ENCODE measurements at places on chromosomes 3 and 15.

- no peak for DNase-seq
Measured at GRCh38 chr3:19171794-19172193, 23.5 kb downstream of the KCNH8 start.

GRCh38 chr15:34335176-34336032 is 2.2 kb downstream of the SLC12A6 start:
- no peak for DNase-seq

DNA sequence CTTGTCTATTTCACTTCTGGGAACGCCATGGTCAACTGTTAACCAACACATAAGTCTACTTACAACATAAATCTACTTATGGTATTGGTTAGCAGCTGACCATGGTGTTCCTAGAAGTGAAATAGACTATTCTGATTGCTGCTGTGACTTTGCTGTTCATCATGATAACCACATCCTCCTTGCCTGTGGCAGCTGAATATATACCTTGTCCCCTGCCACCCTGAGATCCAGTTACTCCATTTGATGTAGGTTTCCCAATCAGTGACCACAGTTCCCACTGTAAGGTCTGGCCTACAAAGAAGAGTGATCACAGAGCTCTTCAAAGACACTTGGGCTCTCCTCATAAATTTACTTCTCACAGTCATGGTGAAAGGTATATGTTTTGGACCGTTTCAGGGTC is 66.8 kb upstream of the ALDH1A3 start:
- DNase-seq = no peak

- DNase-seq = peak; percentile 67
Measured at GRCh38 chr3:123682781-123683504, 98.1 kb upstream of the HACD2 start.

DNA sequence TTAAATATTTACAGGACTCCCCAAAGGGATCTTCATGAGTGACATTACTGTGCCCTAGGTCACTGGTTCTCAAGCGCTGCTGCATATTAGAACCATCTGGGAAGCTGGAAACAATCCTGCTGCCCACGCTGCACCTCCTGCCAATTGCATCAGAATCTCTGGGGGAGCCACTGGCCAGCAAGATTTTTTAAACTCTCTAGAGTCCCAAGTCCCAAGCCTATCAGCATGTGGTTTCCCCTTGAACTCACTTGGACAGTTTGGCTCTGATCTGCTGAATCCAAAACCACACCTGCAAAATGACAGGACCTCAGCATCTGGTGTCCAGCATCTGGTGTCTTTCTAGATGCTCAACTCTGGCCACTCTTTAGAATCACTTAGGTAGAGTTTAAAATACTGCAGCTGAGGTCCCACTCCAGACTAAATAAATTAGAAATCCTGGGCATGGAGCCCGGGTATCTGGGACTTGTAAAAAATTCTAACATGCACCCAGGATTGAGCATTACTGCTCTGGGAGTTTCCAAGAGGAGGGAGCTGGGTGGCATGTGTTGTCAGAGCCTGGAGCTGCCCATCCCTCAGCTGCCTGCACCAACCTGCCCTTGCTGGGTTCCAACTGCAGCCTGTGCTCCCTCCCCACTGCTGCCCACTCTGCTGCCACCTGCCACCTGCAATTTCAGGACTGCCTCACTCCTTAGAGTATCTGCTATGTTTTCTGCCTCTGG is 311.3 kb downstream of the SLC9A9 start:
- DNase-seq = no peak

DNA sequence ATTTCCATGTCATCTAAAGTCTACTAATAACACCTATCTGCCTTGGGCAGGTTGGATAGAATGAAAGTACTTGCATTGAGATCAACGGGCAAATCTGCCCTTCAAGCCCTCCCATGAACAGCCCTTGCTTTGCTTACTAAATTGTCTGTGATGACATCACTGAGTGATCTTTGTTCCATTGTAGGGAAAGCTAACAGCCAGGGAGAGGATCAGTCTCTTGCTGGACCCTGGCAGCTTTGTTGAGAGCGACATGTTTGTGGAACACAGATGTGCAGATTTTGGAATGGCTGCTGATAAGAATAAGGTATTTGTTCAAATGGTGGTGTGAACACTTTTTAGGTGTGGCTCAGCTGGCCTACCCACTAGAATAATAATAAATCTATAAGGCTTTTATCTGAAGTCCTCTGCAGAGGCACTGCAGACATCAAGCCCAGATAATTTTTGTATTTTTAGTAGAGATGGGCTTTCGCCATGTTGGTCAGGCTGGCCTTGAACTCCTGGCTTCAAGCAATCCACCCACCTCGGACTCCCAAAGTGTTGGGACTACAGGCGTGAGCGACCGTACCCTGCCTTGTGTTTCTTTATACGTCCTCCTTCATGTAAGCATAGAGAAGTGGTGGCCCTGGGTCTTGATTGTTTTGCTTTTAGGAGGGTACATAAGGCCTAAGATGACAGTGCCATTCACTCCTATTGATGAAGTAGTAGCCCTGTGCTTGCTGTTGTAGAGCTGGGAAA is 5.7 kb downstream of the PCCB start:
- DNase-seq = no peak

GRCh38 chr15:27336676-27337075 is 365.7 kb downstream of the GABRG3 start:
- DNase-seq = no peak

DNA sequence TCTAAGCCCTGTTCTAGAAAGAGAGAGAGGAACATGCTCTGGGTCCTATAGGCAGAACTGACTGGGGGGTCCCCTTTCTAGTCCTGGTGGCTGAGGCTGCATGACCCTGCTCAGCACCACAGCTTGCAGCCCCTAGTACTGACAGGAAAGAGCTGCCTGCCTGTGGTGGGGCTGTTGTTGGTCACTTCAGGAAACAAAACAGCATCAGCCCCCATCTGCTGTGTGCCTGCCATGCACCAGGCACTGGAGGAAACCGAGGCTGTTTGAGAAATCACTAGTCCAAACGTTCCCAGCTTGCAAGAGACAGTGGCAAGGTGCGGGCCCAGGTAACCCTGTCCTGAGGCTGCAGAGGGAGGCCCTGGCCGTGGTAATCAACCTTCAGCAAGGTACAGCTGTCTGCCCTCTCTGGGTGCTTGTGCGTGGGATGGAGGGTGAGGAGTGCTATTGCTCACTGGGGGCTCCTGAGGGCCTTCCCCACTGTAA is 90.6 kb downstream of the IQSEC1 start:
- DNase-seq = no peak

DNA sequence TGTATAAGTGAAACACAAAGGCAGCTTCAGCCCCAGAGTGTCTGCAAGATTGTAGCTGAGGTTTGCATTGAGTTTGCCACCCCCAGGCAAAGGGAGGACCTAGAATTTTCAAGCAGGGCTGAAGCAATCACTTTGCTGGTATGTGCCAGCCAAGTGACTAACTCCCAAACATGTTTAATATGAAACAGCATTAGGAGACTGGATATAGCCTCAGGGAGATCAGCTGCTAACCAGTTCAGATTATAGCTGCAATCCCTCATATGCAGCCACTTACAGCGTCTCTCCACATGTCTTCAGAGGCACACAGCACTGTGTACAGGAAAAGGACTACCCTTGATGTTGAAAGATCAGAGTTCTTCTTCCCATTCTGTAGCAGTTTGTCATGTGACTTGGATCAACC is 38.4 kb upstream of the PPP2R3A start:
- no peak for DNase-seq

DNA sequence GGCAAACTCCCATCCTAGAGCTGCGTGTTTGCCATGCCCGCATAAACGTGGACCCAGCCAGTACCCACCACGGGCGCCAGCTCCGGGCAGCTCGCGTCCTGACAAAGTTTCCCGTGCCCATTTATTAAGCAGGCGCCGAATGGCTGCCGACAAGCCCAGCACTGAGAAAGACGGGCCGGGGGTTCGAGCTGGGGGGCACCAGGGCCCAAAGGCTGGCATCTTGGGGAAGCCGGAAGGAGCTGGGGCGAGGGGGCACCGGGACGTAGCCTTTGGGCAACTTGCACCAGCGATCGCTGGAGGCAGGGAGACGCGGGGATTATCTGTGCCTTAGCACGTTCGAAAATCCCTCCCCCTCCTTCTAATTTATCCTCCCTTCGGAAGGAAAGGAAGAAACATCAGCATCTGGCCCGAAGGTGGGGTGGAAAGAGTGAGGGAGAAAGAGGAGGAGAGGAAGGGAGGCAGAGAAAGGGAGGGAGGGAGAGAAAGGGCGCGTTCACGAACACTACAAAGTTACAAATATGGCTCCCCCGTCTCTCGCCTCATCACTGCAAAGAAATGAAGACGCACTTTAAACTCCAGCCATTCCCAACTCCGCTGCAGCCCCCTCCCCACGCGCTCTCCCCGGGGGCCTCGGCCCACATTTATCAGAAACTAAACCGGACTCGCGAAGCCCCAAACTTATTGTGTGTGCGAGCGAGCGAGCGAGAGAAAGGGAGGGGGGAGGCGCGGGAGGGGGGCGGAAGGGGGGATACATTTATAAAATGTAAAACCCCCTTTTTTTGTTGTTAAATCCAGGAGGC is 1.0 kb downstream of the ANP32A start:
- DNase-seq = peak; percentile 70

DNA sequence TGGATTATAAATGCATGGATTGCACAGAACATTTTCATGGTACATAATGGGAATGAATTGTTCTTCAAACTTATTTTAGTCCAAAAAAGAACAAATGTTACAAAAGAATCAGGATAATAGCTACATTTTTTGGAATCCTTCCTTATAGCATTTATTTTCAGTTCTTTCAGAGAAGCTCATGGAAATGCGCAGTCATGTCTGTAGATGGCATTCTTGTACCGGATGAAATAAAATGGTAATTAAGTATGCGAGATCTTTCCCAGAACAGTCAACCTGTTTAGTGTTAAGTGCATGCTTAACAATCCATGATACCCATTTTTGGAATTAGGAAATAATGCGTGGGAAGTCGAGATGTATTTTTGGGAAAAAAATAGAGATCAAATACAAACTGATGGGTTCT is 38.2 kb upstream of the GOLGA8B start:
- DNase-seq = no peak

DNA sequence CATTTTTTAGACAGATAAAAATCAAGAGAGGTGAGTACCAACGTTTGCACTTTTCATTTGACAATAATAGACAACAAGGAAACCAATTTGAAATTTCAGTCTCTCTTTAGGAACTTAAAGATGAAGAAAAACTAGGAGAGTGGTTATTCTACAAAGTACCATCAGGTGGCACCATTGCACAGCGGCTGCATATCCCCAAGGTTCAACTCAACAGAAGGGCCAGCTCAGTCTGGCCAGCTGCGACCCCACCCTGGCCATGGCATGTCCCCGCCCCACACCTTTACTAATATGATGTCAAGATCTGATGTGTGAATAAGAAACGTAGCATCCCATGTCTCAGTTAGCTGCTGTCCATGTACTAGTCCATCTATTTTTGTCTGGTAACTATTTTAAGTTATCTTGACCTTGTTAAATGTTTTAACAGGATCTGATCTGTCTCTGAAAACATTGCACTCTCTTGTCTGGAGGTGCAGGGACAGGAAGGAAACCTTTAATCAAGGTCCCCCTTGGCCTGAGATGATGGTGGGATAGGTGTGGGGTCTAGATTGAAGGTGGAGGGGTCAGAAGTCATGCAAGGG is 35.5 kb upstream of the CGNL1 start:
- DNase-seq = peak; percentile 82

DNA sequence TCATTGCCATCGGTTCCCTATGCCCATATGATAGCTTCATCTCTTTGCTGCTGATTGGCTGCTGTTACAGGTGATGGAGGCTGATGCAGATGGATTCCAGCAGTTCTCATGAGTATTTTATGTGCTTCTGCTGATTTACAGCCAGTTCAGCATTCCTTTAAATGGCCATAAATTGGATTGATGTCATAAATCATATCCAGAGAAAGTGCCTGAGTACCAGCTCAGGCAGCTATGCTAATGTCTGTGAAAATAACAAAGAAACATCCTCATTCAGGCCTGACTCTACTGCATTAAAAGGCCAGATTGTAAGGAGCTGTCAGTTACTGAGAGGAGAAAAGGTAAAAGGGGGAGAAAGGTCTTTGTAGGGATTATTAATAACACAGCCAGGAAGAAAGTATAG is 756.8 kb downstream of the IGSF11 start:
- DNase-seq = no peak

GRCh38 chr3:190056742-190057141 is 64.0 kb downstream of the P3H2 start:
- no peak for DNase-seq

GRCh38 chr3:176950743-176951142 is 246.5 kb downstream of the TBL1XR1 start:
- DNase-seq = no peak

DNA sequence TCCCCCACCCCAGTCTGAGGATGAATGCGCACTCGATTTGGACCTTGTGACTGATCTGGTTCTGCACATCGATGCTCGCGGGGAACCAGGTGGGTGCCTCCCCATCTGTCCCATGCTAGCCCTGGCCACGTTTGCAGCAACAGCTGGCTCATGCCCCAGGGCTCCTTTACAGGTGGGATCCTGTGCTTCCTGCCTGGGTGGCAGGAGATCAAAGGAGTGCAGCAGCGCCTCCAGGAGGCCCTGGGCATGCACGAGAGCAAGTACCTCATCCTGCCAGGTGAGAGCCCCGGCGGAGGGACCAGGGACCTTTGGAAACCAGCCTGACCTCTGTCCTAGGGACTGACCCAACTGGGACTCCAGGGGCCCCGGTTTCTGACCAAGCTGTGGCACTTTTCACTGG is 44.3 kb downstream of the DHX30 start:
- DNase-seq = peak; percentile 85

DNA sequence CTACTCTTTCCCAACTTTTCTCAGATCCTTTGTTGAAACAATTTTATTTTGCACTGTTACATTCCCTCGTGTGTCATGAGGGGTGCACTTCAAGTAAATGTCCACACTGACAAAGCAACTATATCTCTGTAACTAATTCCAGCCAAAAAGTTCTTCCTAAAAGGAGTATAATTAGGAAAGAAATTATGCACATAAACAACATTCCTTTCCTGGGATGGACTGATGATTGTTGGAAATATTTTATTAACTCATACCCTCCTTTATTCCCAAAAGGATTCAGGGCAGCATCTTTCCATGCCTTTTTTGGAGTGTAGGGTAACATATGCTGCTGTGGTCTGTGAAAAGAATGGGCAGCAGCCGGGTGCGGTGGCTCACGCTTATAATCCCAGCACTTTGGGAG is 426.1 kb upstream of the THBS1 start:
- DNase-seq = no peak

- DNase-seq = no peak
Measured at GRCh38 chr15:94322141-94322540, 90.8 kb downstream of the MCTP2 start.

- no peak for DNase-seq
Measured at GRCh38 chr15:47570451-47570850, 146.9 kb upstream of the SEMA6D start.

GRCh38 chr15:38631119-38632075 is 66.8 kb upstream of the RASGRP1 start:
- no peak for DNase-seq

GRCh38 chr3:60514866-60515265 is 736.4 kb downstream of the FHIT start:
- no peak for DNase-seq

- no peak for DNase-seq
Measured at GRCh38 chr15:52150871-52151270, 38.3 kb upstream of the BCL2L10 start.

DNA sequence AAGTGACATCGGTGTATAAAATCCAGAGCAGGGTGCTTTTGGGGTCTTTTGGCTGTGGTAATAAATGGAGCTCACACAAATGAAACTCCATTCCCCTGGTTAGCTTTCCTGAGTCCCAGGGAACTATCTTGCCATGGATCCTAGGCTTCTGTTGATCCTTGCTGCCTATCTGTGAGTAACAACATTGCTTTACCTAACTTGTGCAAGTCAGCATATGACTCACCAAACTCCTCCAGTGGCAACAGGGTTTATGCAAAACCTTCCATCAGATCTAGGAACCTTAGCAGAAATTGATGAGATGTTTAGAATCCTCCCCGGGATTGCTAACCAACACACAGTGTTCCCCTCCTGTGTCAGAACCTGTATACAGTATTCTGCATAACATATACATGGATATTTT is 105.4 kb downstream of the SCAPER start:
- DNase-seq = no peak

Data from H7 (cell line).